Activated naive CD8-positive, alpha-beta T cell treated with anti-CD3 and anti-CD28 coated beads, Interleukin-2, amount 10 ng/mL, durations not matched to agents 7 days and 5 days (primary cell): ENCODE measurements at places on chromosomes 12 and 14. TPM values are rescaled to one million over a fixed set of nuclear protein-coding genes. Genes with fewer than 3 reads are reported as not detected.
A peak's percentile ranks its signal among the peaks of the same experiment; 100 is the strongest.

TSPAN19 gene
- not detected for total RNA-seq

KCNH3 gene
- 5.8 TPM for total RNA-seq

SLC24A4 gene
- total RNA-seq = not detected

PRB2 gene
- total RNA-seq = not detected

DNA sequence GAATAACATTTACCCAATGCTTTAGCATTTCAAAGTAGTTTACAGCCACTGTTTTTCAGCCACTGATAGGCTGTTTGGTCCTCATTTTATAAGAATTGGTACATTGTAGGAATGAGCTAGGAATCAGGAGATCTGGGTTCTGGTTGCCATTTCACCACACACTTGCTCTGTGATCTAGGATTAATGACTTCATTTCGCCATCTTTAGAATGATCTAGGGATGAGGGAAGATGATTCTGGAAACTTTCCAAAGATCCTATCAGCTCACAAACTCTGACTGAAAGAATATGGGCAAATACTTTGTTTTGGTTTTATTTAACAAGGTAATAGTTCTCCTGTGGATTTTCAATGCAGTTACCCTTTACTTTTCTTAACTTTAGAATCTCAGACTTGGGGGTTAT lies 155.0 kb downstream of the GCH1 start:
- no peak overlapping the region for H3K4me3 ChIP-seq
- no peaks in the 10 kb centered on the region for H3K27me3 ChIP-seq
- peaks cover 10% of the 10 kb centered on the region for H3K36me3 ChIP-seq
- H3K4me1 ChIP-seq = peaks cover 29% of the 10 kb centered on the region
- no peak overlapping the region for H3K27ac ChIP-seq

GRCh38 chr14:96821501-96821900 lies 24.3 kb downstream of the VRK1 start:
- H3K27ac ChIP-seq = no peak overlapping the region
- H3K27me3 ChIP-seq = no peaks in the 10 kb centered on the region
- H3K4me1 ChIP-seq = peaks cover 9% of the 10 kb centered on the region

- H3K27ac ChIP-seq = no peak overlapping the region
- DNase-seq = no peak
- peaks cover 40% of the 10 kb centered on the region for H3K36me3 ChIP-seq
- H3K4me1 ChIP-seq = peaks cover 39% of the 10 kb centered on the region
- H3K27me3 ChIP-seq = no peaks in the 10 kb centered on the region
These were observed 2.2 kb upstream of the CSAD start for GRCh38 chr12:53182903-53183302.

- H3K4me1 ChIP-seq = no peaks in the 10 kb centered on the region
- no peaks in the 10 kb centered on the region for H3K36me3 ChIP-seq
- peaks cover 20% of the 10 kb centered on the region for H3K27me3 ChIP-seq
- H3K27ac ChIP-seq = no peak overlapping the region
These were observed 101.8 kb upstream of the EIF5 start for GRCh38 chr14:103232031-103232808.

- no peaks in the 10 kb centered on the region for H3K4me1 ChIP-seq
- H3K4me3 ChIP-seq = no peak overlapping the region
- peaks cover 11% of the 10 kb centered on the region for H3K36me3 ChIP-seq
- H3K27ac ChIP-seq = no peak overlapping the region
These were observed 64.8 kb downstream of the HECTD4 start for GRCh38 chr12:112317481-112317880.

DNA sequence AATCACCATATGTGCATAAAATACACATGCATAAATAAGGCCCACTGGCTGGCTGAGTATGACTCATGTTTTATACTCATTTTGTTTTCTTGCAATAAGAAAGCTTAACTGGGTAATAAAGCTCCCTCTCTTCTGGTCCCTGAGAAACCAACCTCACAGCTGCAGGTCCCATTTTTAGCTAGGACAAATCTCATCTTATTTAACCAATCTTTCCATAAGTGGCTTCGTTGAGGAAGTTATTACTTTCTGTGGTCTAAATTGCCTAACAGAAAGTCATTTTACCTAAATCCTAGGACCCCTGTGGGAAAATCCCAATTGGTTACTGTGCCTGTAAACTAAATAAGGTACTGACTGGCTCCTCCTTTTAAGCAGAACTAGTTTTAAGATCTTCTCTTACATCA lies 232.8 kb upstream of the FBXO33 start:
- peaks cover 2% of the 10 kb centered on the region for H3K36me3 ChIP-seq
- no peak for DNase-seq
- peaks cover 9% of the 10 kb centered on the region for H3K4me1 ChIP-seq
- H3K27me3 ChIP-seq = no peaks in the 10 kb centered on the region
- no peak overlapping the region for H3K4me3 ChIP-seq
- no peak overlapping the region for H3K27ac ChIP-seq

DNA sequence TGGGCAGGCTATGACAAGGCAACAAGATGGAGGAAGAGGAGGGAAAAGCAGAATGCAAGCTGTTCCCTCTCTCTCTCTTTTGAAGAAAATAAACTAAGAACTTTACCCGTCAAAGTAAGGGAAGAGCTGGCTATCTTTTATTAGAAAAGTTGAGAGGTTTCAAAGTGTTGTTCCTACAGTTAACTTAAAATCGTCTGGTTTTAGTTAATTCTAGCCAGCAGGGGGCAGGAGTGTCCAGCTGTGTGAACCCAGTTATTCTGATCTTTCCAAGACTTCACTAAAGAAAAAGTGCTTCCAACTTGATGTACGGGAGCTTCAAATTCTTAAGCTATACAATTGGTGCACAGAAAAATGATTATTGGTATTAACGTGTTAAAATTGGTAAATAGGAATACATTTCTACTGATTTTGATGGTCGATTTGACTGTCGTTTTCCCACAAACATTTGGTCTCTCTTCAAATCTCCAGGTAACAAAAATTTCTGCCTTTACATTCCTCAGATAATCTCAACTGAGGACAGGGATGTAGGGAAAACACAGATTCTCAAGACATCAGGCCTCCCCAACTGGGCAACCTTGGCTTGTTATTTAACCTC lies 28.4 kb upstream of the MON2 start:
- H3K4me1 ChIP-seq = peaks cover 20% of the 10 kb centered on the region
- H3K4me3 ChIP-seq = no peak overlapping the region

DNA sequence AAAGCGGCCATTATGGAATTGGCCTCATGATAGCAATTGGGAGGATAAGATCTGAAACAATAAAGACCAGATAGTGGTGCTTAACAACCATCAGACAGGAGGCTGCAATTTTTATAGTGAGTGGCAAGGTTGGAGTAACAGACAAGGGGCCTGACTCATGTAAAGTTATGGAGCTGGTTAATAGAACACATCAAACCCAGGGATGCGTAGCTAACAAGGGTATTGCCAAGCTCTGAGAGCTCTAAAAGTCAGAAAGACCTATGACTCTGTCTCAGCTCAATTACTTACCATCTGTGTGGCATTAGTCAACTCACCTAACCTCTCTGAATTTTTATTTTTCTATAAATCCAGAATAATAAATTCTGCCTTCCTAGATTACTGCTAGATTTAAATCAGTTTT lies 1731.5 kb upstream of the FLRT2 start:
- H3K27ac ChIP-seq = no peak overlapping the region
- no peaks in the 10 kb centered on the region for H3K36me3 ChIP-seq
- no peaks in the 10 kb centered on the region for H3K4me1 ChIP-seq
- DNase-seq = no peak
- H3K4me3 ChIP-seq = no peak overlapping the region

DNA sequence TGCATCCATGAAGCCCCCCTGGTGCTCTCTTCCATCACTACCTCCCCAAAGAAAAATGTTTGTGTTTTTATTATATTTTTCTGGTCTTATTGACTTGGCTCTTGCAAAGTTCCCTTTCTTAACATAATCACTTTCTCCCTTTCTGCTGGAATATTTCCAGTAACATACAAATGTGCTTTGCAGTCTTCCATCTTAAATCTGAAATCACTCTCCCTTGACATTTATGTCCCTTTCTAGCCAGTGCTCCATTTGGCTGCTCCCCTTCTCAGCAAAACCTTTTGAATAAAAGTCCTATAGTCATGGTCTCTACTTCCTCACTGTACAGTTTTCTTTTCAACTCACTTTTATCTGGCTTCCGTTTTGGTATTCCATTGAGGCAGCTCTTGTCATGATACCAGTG lies 118.8 kb downstream of the SNAPC1 start:
- H3K27ac ChIP-seq = no peak overlapping the region
- no peak for DNase-seq
- H3K4me1 ChIP-seq = no peaks in the 10 kb centered on the region

DNA sequence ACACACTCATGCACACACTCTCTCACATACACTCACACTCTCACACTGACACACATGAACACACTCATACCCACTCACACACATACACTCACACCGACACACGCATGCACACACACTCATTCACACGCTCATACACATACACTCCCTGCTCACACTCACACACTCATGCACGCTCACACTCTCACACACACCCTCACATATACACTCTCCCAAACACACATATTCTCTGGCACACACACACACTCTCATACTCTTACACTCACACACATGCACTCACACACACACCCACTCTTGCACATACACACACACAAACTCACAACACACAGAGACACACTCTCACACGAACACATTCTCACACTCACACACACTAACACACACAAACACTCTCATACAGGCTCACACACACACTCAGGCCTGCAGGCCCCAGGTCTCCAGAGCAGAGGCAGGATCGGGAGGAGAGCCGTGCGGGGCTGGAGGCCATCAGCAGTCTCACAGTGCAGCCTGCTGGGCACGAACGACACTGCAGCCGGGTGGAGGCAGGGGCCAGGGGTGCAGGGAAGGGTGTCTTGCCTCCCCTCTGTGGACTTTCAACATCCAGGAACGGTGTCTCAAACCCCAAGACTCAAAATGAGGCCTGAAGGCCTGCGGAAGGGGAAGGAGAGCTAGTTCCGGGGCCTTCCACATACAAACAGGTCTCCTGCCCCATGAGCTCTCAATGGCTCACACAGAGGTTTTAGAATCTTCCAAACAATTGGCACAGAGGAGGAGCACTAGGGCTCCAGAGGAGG lies 148.7 kb downstream of the ANO2 start:
- no peak overlapping the region for H3K27ac ChIP-seq
- H3K36me3 ChIP-seq = no peaks in the 10 kb centered on the region
- H3K4me3 ChIP-seq = no peak overlapping the region
- DNase-seq = peak; percentile 31

DNA sequence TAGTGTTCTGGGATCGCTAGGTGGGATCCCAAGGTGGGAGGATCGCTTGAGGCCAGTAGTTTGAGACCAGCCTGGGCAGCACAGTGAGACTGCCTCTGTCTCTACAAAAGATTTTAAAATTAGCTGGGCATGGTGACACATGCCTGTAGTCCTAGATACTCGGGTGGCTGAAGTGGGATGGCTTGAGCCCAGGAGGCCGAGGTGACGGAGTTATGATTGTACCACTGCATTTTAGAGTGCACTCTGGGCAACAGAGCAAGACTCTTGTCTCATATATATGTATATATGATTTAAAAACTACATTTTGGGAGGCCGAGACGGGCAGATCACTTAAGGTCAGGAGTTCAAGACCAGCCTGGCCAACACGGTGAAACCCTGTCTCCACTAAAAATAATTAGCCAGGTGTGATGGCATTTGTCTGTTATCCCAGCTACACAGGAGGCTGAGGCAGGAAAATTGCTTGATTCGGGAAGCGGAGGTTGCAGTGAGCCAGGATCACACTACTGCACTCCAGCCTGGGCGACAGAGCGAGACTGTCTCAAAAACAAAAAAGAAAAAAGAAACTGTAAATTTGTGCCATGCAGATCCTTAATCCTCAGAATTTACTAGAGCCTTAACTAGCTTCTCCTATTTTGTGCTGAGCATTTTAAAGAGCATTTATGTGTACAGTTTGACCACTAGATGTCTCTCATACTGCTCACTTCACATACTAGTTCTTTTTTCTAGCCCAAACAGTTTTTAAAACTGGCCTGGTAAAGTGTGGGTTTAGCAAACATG lies 114.8 kb downstream of the MON2 start:
- H3K27ac ChIP-seq = no peak overlapping the region
- no peak overlapping the region for H3K4me3 ChIP-seq
- no peak for DNase-seq
- no peaks in the 10 kb centered on the region for H3K27me3 ChIP-seq
- peaks cover 12% of the 10 kb centered on the region for H3K36me3 ChIP-seq

DNA sequence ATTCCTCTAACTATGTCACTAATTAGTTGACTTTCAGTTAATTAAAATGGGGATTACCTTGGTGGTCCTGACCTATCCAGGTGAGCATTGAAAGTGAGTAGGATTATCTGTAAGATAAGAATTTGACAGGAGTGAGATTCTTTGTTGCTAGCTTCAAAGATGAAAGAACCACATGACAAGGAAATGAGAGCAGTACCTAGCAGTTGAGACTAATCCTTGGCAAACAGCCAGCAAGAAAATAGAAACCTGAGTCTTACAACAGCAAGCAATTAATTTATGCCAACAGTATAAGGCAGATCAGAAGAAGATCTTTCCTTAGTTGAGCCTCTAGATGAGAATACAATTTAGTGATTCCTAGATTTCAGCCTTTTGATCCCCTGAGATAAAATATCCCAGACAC lies 1058.4 kb downstream of the LRFN5 start:
- no peak for DNase-seq
- H3K27me3 ChIP-seq = no peaks in the 10 kb centered on the region
- no peaks in the 10 kb centered on the region for H3K4me1 ChIP-seq
- H3K4me3 ChIP-seq = no peak overlapping the region

GRCh38 chr14:22812744-22813143 lies 2.5 kb downstream of the SLC7A7 start:
- peaks cover 10% of the 10 kb centered on the region for H3K27me3 ChIP-seq
- no peak overlapping the region for H3K4me3 ChIP-seq
- no peak overlapping the region for H3K27ac ChIP-seq

DNA sequence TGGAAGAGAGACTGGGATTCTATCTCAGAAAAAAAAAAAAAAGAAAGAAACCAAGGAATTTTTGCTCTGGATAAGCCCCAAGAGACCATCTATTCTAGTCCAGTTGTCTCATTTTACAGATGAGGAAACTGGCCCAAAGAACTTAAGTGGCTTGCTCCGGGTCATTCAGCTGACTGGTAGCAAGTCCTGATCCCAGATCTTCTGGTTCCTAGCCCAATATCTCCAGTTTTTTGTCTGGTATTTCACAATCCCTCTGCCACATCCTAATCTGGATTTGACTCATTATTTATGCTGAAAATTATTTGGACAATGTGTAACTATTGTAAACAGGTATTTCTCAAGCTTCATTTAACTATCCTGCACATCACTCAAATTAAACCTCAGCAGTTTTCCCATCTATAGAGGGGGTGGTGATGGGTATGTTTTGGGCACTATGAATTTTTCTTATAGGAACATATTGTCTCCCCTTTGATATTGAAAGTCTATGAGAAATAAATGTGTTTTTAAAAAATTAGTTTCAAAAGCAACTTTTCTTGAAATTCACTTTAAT lies 43.4 kb downstream of the PPP2R5E start:
- peaks cover 6% of the 10 kb centered on the region for H3K36me3 ChIP-seq
- no peaks in the 10 kb centered on the region for H3K27me3 ChIP-seq
- no peak for DNase-seq
- peaks cover 5% of the 10 kb centered on the region for H3K4me1 ChIP-seq
- H3K4me3 ChIP-seq = no peak overlapping the region

- H3K27me3 ChIP-seq = peaks cover 24% of the 10 kb centered on the region
- H3K36me3 ChIP-seq = no peaks in the 10 kb centered on the region
- peak; percentile 27 for DNase-seq
- no peak overlapping the region for H3K4me3 ChIP-seq
- H3K4me1 ChIP-seq = peaks cover 4% of the 10 kb centered on the region
- no peak overlapping the region for H3K27ac ChIP-seq
These were observed 509 bp downstream of the PLEKHG6 start for GRCh38 chr12:6310771-6311610.

- H3K4me3 ChIP-seq = peak overlapping the region; percentile 66
- H3K36me3 ChIP-seq = peaks cover 2% of the 10 kb centered on the region
- H3K27ac ChIP-seq = peak overlapping the region; percentile 94
- no peaks in the 10 kb centered on the region for H3K27me3 ChIP-seq
- H3K4me1 ChIP-seq = peaks cover 20% of the 10 kb centered on the region
These were observed 87.3 kb downstream of the PHLDA1 start for GRCh38 chr12:75944097-75944904.
